CD4-positive, alpha-beta T cell treated with Interleukin-17A for 4 hours (primary cell): ENCODE measurements at places on chromosomes 16 and 17.
A peak's percentile ranks its signal among the peaks of the same experiment; 100 is the strongest.

GRCh38 chr17:2701161-2701995, 10.2 kb downstream of the CLUH start:
- no peak for DNase-seq

DNA sequence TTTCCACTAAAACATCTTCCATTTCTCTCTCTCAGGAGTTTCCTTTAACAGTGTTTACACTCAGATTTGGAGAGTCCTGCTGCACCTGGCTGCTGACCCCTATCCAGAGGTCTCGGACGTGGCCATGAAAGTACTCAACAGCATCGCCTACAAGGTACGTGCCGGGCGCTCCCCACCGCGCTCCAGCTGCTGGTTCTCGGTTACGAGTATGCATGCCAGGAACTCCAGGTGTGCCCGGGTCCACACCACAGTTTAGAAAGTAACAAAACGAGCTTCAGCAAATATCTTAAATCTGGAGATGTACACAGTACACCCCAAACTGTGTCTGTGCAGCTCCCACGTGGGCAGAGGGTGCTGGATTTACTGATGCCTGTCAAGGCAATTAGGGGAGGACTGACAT, 82.9 kb upstream of the CHMP6 start:
- DNase-seq: no peak

- no peak for DNase-seq
Measured at GRCh38 chr16:104928-105327, 26.9 kb downstream of the MPG start.

GRCh38 chr17:4594931-4595684, 10.8 kb downstream of the SMTNL2 start:
- DNase-seq: peak; percentile 55

- no peak for DNase-seq
Measured at GRCh38 chr17:83178533-83179304, 99.3 kb downstream of the METRNL start.

DNA sequence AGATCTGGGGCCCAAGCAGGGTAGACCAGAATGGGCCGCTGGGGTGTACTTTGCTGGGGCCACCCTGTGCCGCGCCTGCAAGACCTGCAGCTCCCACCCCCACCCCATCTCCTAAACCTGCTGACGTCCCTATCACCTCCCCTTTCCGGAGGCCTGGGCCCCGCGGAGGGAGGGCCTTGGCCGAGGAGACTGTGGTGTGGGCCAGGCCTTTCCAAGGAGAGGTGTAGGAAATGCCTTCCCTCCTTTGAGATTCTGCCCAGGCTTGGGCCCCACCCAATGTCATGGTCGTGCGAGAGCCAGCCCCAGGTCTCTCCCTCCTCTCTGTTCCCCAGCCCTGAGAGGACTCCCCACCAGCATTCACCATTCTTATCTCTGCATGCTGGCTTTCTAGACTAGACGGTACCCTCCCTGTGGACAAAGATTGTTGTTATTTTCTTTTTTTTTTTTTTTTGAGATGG, 3.9 kb upstream of the WFIKKN2 start:
- DNase-seq: no peak

GRCh38 chr16:29237971-29238370, 168.5 kb downstream of the NPIPB11 start:
- DNase-seq: no peak

DNA sequence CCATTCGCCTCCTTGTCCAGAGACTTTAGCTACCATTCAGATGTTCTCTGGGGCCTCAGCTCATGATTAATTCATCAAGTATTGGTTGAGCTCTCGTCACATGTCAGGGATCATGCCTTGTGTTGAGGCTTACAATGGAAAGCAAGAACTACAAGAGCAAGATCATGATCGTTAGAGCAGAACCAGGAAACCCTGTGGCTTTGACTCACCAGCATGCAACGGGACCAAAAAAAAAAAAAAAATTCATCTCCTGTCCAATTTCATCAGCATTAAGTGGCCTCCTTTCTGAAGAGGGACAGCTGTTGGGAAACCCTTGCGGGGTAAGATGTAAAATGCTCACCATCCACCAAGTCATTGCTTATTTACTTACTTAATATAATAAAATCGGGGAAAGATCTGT, 12.1 kb upstream of the USP10 start:
- DNase-seq: no peak

DNA sequence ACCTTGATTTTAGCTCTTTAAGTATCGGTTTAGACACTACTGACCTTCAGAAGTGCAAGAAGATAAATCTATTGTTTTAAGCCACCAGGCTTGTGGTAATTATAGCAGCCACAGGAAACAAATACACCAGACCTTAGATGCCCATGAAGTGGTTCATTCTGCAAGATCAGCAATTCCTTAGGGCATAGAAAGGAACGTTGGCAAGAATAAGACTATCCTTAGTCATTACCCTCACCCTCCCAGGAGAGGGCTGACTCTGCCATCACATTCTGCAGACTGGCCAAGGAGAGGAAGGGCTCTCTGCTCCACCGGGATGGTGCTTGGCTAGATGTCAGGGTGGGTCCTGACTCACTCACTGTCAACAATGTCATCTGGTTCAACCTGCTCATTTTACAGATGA, 14.1 kb upstream of the NDEL1 start:
- DNase-seq: no peak

- DNase-seq: peak; percentile 72
Measured at GRCh38 chr17:64262198-64262999, 661 bp downstream of the TEX2 start.

DNA sequence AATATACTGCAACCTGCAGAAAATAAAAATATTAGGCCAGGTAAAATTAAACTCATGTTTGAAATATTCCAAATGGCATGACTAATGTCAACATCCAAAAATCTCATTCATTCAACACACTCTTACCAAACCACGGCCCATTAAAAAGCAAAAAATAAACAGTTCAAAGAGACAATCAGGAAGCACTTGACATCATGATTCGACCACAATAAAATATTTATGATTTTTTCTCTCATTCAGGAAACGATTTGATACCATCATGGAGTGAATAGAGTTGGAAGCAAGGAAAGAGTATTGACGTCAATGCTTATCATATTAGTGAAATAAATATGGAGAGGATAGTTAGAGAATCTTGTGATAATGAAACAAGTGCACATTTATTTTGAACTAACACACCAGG, 354.1 kb downstream of the KCNJ2 start:
- no peak for DNase-seq

DNA sequence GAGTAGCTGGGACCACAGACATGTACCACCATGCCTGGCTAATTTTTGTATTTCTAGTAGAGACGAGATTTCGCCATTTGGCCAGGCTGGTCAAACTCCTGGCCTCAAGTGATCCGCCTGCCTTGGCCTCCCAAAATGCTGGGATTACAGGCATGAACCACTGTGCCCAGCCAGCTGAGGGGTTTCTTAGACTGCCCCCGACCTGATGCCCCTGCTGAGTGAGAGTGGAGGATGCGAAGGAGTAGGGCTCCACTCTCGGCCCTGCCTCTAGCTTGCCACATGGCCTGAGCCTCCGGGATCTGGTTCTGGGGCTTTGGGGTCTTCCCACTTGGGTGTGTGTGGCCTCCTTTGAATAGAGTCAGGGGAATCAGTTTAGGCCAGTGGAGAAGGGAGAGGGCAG, 11.0 kb downstream of the GPR179 start:
- DNase-seq: no peak

- DNase-seq: no peak
Measured at GRCh38 chr17:42060231-42060630, 9.8 kb upstream of the C17orf113 start.

GRCh38 chr16:75789237-75789636, 62.9 kb upstream of the CPHXL start:
- peak; percentile 3 for DNase-seq

- DNase-seq: no peak
Measured at GRCh38 chr16:77652399-77652798, 69.9 kb upstream of the NUDT7 start.

GRCh38 chr16:80599466-80599865, 58.7 kb downstream of the DYNLRB2 start:
- no peak for DNase-seq

DNA sequence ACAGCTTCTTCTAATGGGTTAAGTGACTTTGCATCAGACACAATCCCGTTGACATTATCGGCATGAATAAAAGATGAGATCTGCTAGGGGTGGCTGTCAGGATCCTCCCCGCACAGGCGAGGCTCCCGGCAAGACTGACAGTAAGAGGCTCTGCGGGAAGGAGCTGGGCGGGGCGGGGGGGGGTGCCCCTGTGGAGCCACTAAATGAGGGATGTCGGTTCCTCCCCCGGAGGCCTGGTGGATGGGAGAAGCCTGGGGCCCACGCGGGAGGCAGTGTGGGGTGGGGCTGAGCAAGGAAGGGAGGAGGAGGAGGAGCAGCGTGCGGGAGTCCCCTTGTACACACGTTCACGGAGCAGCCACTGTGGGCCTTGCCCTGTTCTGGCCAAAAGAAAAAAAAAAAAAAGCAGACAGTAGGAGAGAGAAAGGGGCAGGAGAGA, 190.9 kb upstream of the GSE1 start:
- DNase-seq: no peak
